ENCODE measurements at places on chromosomes 2 and 18.

- no peak for DNase-seq
Measured at GRCh38 chr2:110752871-110753270, 20.5 kb downstream of the ACOXL start.

GRCh38 chr18:492451-492850, 8.1 kb downstream of the COLEC12 start:
- no peak for DNase-seq

GRCh38 chr18:11121443-11121849, 27.9 kb downstream of the PIEZO2 start:
- no peak for DNase-seq

DNA sequence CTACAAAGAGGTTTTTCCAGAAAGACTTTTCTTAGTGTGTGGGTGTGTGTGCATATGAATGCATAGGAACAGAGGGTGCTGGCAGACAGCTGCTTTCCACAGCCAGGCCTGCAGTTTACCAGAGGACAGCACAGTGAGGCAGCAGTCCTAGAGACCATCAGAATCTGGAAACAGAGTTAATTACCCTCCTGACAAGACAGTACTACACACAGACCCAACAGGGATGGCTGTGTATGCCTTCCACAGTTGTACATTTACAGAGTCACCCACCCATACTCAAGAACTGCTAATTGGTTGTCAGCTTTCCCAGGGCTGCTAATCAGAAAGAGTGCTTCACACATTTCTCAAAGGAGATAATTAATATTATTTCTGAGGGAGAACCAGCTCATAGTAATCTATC, 104.7 kb downstream of the FEZ2 start:
- no peak for DNase-seq

DNA sequence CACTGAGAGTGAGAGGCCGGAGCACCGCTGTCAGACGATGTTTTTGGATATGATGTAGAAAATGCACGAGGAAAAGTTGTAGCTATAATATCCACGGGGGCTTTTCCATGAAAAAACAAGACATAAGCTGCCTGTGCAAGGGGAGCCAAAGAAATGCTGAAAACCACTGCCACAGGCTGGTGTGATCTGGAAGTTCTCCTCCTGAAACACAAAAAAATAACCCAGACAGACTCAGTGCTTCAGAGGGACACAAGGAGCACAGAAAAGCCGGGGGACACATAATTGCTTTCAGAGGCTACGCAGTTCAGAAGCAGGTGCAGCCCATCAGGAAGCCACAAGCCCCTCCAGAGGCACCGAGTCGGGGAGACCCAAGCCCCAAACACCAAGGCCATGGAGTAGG, 98.2 kb downstream of the ZNF516 start:
- no peak for DNase-seq

DNA sequence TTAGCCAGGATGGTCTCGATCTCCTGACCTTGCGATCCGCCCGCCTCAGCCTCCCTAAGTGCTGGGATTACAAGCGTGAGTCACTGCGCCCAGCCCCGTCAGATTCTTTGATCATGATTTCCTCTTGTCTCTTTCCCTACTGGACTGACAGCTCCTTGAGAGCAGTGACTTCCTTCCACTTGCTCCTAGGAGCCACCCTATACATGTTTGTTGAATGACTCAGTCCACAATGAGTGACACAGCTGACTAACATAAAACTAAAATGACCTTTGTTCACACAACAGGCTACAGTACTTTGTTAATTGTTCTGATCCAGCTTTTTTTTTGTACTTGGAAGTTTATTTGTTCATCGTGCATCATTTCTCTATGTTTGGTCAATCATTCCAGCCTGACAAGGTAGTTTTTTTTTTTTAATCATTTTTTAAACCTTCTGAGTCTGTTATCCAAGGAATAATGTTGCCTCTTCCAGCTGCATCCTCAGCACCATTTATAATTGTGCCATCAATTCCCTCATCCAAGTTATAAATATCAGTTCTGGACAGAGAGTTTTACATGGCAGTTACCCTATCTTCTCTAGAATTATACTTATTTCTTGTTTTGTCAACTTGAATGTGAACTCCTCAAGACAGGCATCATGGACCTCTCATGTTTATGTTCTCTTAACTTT, 42.9 kb upstream of the TUBA3E start:
- no peak for DNase-seq

DNA sequence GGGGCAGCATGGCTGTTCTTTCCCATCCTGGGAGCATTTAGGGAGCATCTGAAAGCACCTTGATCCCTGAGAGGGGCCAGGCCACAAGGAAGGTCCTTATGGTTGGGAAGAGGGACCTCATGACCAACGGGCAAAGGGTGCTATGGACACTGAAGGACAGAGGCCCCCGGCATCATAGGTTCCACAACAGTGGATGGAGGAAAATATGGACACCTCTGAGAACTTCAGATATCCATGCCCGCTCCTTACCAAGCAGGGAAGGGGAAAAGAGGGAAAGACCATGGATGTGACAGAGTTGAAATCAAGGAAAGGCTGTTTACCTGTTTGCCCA, 94.1 kb upstream of the MGAT4A start:
- no peak for DNase-seq

GRCh38 chr18:36545821-36546427, 248.4 kb downstream of the FHOD3 start:
- no peak for DNase-seq

DNA sequence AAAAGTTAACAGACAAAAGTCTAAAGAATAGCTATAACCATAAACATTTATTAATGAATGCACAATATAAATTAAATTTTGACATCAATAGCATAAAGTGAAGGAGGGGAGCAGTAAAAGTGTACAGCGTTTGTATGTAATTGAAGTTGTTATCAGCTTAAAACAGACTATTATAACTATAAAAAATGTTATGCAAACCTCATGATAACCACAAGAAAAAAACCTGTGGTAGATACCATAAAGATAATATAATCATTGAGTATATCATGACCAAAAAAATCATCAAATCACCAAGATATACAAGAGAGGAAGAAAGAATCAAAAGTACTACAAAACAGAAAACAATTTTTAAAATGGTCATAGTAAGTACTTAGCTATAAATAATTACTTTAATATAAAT, 122.1 kb upstream of the ID2 start:
- DNase-seq = no peak

GRCh38 chr18:10685484-10685883, 159.7 kb downstream of the NAPG start:
- DNase-seq = peak; percentile 26

GRCh38 chr2:85635636-85636035, 19.6 kb downstream of the USP39 start:
- DNase-seq = no peak

GRCh38 chr18:5891854-5892215, 3.5 kb downstream of the TMEM200C start:
- no peak for DNase-seq

- no peak for DNase-seq
Measured at GRCh38 chr2:180255981-180256380, 248.9 kb upstream of the CWC22 start.

All from GM10248 (cell line).